ENCODE measurements at places on chromosomes 7 and 10. TPM values are rescaled to one million over a fixed set of nuclear protein-coding genes. Genes with fewer than 3 reads are reported as not detected.

HMX2 gene
- total RNA-seq, result not detected

BAMBI gene
- total RNA-seq, result 1.9 TPM

ADRB1 gene
- total RNA-seq, result 2.4 TPM

C10orf71 gene
- not detected for total RNA-seq

MET gene
- 3.9 TPM for total RNA-seq

CYP26A1 gene
- total RNA-seq, result not detected

ZFAND4 gene
- total RNA-seq, result 33.1 TPM

ARHGAP22 gene
- total RNA-seq, result 1.2 TPM

SSMEM1 gene
- not detected for total RNA-seq

MRLN gene
- not detected for total RNA-seq

TBRG4 gene
- total RNA-seq, result 51.9 TPM

SLC18A2 gene
- 2.8 TPM for total RNA-seq

HGF gene
- total RNA-seq, result 2.7 TPM

IGFBP3 gene
- 6.7 TPM for total RNA-seq

C7orf57 gene
- total RNA-seq, result not detected

TFR2 gene
- total RNA-seq, result 0.31 TPM

TAS2R41 gene
- total RNA-seq, result 2.0 TPM

CPA4 gene
- 0.21 TPM for total RNA-seq

PVRIG gene
- total RNA-seq, result 13.9 TPM

OR13A1 gene
- 0.10 TPM for total RNA-seq
